Gastrocnemius medialis (tissue), 4 donors: ENCODE measurements at places on chromosomes 3 and 15. TPM values are rescaled to one million over a fixed set of nuclear protein-coding genes. Genes with fewer than 3 reads are reported as not detected.

DNA sequence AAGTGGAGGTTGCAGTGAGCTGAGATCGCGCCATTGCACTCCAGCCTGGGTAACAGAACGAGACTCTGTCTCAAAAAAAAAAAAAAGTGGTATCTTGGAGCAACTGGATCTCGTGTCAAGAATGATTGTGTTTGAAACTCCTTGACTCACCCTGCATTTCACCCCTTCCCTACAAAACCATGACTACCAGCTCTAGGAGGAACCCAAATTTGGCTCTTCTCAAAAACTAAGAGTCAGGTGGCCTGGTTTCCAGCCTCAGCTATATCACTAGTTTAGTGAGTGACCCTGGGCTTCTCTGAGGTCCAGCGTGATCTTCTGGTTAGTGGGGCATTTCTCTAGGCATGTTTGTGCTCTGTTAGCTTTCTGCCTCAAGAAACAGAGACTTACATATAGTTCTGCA is 222.1 kb downstream of the FAM43A start:
- no peaks in the 10 kb centered on the region for H3K4me1 ChIP-seq
- H3K4me3 ChIP-seq = no peak overlapping the region
- no peaks in the 10 kb centered on the region for H3K36me3 ChIP-seq
- no peaks in the 10 kb centered on the region for H3K27me3 ChIP-seq
- no peak overlapping the region for H3K27ac ChIP-seq

- H3K36me3 ChIP-seq = no peaks in the 10 kb centered on the region
- peaks cover 31% of the 10 kb centered on the region for H3K27me3 ChIP-seq
- no peak overlapping the region for H3K4me3 ChIP-seq
- H3K27ac ChIP-seq = no peak overlapping the region
Observed at GRCh38 chr3:122992676-122993075, 34.9 kb downstream of the SEMA5B start.

GRCh38 chr15:38626443-38627050 is 61.9 kb upstream of the RASGRP1 start:
- no peak for DNase-seq
- no peak overlapping the region for H3K27ac ChIP-seq
- H3K36me3 ChIP-seq = no peaks in the 10 kb centered on the region
- H3K4me1 ChIP-seq = no peaks in the 10 kb centered on the region

GRCh38 chr3:34067536-34068051 is 269.2 kb downstream of the PDCD6IP start:
- no peaks in the 10 kb centered on the region for H3K4me1 ChIP-seq
- H3K4me3 ChIP-seq = no peak overlapping the region
- H3K27ac ChIP-seq = no peak overlapping the region
- DNase-seq = no peak
- H3K27me3 ChIP-seq = no peaks in the 10 kb centered on the region

Gene NR1I2
- total RNA-seq = not detected
